SJCRH30 (cell line): ENCODE measurements at places on chromosomes 7 and 10.

GRCh38 chr10:91901784-91902677 is 7.3 kb downstream of the FGFBP3 start:
- no peak for DNase-seq

DNA sequence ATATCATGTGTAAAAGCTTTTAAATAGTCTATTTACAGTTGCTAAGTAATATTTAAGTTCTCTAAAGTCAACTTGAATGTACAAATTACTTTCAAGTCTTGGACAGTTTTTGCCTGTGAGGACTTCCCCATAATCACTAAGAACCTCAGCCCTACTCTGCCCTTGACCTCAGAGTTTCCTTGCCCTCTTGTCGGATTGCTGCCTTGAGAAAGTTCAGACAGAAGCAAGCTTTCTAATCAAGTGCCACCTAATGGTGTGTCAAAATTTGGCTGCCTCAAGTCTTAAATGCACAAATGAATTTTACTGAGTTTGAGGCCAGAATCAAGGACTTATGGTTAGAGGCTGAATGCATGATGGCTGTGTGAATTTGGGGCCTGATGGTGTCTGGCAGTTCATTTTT is 88.3 kb upstream of the KAT6B start:
- DNase-seq: no peak

DNA sequence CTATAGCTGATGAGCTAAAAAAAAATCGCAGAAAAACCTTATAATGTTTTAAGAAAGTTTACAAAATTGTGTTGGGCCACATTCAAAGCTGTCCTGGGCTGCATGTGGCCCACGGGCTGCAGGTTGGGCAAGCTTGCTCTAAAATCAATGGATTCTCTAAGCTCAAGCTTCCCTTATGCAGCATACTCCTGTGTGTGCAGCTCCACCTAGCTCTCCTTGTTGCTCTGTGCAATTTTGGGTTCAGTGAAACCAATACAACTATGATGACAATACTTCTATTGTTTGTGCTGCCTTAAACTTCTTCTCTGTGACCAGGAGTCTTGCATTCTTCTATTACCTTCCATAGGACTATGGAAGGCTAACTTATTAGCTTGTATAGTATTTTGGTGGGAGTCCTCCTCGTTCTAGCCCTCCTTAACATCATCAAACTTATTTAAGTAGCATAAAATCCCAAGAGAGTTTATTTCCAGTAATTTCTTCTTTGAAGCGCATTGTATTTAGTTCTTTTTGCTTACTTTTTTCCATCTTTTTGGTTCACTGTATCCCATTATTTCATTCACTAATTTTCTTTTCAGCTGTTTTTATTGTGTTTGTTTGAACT is 170.9 kb upstream of the SMIM30 start:
- peak; percentile 80 for DNase-seq

DNA sequence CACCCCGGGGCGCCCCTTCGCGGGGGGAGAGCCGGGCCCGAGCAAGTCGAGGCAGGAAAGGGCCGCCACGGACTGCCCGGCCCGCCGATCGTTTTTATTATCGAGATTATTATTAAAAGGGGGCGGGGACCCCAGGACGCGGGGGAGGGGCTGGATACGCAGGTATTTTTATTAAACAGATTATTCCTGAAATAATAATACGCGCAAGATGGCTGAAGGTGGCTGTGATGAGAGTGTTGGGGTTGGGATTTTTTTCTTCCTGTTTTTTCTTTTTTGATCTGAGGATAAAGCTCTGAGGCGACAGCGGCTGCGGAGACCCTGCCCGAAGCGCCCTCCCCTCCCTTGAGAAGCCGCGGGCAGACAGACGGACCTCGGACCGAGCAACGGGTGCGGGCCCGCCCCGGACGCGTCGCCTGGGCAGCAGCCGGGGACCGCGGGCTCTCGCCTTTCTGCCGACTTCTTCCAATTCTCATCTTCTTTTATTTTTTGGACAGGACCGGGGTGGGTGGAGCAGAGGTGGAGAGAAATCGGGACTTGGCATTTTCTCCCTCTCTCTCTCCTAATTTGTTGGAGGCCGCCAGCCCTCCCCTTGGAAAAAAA is 1.4 kb upstream of the TRIM8 start:
- DNase-seq: peak; percentile 52

DNA sequence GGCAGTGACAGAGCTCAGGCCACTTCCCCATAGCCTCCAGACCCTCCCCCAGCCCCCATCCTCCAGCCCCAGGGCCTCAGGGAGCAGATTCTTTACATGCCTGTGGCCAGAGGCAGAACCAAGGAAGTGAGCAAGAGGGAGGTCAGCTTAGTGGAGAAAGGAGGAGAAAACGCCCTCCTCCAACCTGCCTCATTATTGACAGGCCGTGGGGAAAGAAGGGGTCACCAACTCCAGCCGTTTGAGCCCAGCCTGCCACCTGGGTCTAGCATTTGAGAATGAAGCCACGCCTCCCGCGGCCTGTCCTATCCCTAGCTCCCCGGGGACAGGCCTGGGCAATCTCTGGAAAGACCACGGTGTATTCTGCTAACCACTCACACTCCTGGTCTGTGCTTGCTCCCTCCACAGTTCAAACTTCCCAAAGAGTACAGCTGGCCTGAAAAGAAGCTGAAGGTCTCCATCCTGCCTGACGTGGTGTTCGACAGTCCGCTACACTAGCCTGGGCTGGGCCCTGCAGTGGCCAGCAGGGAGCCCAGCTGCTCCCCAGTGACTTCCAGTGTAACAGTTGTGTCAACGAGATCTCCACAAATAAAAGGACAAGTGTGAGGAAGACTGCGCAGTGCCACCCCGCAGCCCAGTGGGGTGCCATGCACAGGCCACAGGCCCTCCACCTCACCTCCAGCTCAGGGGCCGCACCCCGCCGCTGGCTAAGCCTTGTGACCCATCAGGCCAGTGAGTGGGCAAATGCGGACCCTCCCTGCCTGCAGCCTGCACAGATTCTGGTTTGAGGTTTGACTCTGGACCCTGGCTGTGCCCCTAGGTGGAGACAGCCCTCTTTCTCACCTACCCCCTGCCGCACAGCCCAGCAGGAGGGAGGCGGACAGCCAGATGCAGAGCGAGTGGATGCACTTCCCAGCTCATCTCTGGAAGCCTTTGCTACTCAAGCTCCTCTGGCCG is 14.3 kb upstream of the TRIM8 start:
- DNase-seq: peak; percentile 88

DNA sequence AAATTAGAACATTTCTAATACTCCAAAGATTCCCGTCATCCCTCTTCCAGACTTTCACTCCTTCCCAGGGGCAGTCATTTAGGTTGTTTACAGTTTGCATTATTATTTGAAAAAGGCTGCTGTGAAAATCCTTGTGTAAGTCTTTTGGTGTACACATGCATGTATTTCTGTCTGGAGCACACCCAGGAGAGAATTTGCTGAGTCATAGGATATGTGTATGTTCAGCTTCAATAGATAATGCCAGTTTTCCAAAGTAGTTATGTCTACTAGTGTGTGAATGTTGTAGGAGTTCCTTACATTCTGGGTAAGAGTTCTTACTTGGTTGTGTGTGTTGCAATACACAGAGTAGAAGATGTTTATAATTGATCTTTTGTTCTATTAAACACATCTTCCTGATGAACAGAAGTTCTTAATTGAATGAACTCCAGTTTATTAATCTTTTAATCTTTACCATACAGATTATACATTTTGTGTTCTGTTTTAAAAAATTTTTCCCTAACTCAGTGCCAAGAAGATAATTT is 25.3 kb downstream of the CROT start:
- DNase-seq: no peak

- DNase-seq: no peak
Observed at GRCh38 chr7:37083311-37084096, 359.2 kb upstream of the AOAH start.

DNA sequence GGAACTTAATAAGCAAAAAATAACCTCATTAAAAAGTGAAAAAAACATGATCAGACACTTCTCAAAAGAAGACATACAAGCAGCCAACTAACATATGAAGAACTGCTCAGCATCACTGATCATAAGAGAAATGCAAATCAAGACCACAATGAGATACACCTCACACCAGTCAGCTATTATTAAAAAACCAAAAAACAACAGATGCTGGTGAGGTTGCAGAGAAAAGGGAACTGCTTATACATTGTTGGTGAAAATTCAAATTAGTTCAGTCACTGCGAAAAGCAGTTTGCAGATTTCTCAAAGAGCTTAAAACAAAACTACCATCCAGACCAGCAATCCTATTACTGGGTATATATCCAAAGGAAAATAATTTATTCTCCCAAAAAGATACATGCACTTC is 513.3 kb downstream of the MDFIC start:
- no peak for DNase-seq

DNA sequence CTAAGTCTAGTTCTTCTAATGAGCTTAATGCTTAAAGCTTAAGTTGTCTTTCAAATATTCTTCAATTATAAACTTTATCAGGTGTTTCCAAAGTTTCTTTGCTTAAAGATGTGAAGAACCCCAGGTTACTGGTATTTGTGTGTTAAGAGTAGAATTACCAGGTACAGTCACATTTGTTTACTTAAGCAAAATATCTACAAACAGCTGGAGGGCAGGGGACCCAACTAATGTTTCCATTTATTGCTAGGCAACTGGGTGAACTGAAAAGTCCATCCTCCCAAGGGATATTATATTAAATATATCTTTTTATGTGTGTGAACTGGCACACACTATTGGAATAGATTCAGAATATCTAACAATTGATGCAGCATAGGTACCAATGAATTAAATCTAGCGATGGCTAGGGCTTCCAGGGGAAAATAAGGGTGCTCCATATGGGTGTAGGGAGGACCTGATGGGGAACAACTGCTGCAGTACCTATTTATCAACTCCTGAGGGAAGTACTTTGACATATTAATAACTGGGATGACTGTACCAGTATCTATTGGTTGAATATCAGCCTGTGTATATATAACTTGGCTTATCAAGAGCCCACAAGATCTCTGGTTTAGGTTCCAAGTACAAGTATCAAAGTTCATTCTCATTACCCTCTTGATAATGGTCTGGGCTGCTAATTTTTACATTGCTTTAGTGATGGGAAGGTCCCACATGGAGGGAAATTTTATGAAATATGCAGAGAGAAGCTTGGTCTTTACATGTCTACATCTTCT is 10.3 kb upstream of the AGR3 start:
- DNase-seq: no peak

GRCh38 chr7:116340201-116340847 is 130.0 kb downstream of the TES start:
- DNase-seq: no peak
